ENCODE measurements at places on chromosomes 16 and 17.
A peak's percentile ranks its signal among the peaks of the same experiment; 100 is the strongest.

GRCh38 chr17:78252701-78253635 lies 21.5 kb downstream of the TMEM235 start:
- no peak for DNase-seq

GRCh38 chr17:78040440-78041385 lies 82.2 kb downstream of the TNRC6C start:
- peak; percentile 12 for DNase-seq

DNA sequence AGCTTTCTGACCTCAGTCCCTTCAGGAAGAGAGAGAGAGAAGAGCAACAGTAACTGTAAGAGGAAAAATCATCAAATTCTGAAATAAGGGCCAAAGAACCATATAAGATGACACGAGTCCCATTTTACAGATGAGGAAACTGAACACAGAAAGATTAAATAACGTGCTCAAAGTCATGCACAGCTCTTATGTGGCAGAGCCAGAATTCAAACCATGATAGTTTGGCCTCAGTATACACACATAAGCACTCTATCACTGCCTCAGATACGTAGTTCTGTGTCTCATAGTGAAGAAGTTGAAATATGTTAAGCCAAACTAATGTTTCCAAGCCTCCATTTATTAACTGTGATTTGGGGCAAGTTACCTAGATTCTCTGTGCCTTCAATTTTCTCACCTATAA lies 1.9 kb upstream of the ZNF19 start:
- DNase-seq: no peak

DNA sequence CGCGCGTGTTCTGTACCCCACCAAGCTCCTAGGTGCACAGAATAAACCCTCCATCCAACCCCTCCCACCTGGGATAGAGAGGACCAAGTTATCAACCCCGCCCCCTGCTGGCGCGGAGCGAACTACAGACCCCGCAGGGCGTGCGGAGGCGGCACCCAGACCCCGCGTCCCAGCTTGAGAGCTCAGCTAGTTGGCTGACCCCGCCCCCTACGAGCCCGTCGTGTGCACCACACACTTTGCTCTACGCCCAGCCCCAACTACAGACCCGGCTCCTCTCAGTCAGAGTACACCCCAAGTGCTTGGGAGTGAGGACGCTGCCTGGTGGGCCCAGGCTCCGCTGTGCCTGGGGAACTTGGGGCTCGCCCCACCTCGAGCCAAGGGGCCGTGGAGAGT lies 1.5 kb downstream of the GRIN2A start:
- no peak for DNase-seq

DNA sequence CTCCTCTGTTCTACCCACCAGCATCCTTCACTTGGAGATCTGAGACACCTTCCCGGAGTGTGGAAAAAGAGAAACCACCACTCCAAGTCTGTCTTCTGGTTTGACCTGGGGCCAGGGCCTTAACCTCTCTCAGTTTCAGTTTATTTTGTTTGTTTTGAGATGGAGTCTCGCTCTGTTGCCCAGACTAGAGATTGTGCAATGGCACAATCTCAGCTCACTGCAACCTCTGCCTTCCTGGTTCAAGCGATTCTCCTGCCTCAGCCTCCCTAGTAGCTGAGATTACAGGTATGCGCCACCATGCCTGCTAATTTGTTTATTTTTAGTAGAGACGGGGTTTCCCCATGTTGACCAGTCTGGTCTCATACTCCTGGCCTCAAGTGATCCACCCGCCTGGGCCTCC lies 271.1 kb upstream of the TNRC6C start:
- DNase-seq: no peak

DNA sequence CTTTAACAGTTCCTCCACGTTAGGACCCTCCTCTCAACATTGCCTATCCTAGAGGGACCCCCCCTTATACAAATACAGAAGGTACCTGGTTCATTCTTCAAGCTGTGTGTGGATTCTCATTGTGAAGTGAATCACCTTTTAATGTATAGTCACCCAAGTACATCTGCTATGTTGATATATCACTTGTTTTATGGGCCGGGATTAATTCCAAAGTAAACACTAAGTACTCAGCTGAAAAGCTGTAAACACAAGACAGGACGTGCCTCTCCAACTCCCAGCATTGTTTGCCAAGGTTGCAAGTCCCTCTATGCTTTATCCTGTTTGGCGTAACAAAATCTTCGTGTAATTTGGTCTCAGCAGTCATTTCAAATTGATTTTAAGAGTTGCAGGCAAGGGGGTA lies 123.6 kb downstream of the RBFOX1 start:
- no peak for DNase-seq

- DNase-seq: no peak
These were observed 125.3 kb upstream of the SMURF2 start for GRCh38 chr17:64787255-64787920.

DNA sequence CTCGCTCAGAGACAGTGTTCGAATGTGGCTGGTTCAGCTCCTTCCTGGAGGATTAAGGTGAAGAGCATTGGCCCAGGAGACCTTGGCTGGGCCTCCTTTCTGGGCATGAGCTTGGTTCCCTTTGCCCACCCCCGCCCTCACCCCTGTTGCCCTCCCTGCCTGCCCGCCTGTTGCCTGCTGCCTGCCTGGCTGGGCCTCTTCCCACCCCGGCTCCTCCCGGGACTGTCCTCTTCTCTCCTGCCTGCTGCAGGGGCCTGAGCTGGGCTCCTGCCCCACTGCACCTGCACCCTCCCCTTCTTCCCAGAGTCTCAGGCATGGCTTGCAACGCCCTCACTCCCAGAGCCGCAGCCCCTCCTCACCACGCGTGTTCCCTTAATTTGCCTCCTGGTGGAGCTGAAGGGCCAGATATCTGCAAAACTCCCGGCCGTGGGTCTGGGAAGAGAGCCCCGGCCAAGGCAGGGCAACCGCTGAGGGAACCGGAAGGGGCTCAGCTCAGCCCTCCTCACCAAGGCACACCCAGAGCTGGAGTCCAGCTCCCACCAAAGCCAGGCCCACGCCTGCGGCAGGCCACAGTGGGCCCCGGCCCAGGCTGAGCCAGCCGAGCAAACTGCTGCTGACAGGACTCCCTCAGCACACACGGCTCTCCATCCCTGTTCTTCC lies 31.2 kb downstream of the MNT start:
- DNase-seq: no peak

DNA sequence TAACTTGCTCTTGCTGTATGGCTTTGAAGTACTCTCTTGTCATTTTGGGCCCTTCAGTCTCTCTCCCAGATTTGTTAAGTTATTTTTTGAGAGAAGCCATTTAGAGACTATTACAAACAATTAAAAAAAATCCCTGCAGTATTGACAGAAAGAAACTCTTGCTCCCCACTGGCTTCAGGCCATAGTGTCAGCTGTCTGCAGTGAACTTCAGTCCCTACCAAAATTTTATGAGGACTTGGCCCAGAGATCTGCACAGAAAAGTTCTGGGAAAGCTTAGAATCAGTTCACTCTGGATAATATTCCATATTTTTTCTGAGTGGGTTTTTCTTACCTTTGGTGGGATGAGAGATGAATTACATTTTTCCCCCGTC lies 30.9 kb upstream of the SUPT4H1 start:
- no peak for DNase-seq

DNA sequence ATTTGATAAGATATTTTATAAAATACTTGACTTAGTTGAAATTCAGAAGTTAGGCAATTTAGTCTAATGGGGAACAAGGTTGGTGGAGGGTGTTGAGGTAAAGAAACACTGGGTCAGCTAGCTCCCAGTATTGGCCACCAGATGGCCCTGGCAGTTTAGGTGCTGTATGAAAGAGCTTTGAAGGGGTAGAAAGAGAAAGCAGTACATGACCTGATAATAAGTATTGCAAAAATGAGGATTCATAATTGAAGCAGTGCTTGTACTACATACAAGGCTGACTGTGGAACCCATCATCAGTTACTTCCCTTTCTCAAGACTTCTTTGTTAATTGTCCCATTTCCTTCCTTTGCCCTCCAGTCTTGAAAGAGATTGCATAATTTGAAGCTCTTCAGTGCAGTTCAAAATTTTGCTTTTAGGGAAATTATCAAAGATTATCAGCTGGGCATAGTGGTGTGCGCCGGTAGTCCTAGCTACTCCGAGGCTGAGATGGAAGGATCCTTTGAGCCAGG lies 29.4 kb downstream of the TANC2 start:
- no peak for DNase-seq

DNA sequence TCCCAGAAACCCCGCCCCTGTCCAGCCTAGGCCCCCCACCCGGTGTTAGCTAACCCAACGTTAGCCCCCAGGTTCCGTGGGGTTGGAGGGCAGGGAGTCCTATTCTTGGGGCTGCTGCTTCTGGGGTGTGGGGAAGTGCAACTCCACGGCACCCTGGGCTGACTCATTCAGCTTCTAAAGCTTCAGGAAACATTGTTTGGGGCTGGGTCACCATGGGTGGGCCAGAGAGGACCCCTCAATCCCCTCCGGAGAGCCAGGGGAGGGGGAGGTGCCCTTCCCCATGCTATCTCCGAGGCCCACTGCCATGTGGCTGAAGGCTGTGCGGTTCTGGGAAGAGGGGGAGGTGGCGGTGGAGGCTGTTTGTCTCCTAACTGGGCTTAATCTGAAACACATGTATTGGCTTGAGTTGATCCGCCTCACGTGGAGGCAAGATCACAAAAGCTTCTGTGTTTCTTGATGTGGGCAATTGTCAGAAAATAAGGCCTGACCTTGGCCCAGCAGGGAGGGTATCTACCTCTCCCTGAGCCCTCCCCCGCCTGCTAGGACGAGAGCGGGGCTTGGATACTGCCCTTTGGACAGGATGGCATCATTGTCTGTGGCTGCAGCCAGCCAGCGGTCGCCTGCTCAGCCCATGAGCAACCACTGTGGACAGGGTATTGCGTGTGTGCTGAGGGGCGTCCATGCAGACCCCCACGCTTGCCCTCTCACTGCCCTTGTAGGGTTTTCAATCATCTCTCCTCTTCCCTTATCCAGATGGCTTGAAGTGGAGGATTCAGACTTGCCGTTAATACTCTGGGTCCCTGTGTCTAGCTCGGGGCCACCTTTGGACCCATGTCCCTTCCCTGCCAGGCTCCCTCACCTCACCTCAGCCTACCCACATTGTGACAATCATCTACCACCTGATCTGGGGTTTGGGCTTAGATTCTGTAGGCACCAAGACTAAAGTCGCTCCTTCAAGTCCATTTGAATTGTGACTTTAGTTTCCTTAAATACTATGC lies 1.3 kb downstream of the SERPINF1 start:
- no peak for DNase-seq

DNA sequence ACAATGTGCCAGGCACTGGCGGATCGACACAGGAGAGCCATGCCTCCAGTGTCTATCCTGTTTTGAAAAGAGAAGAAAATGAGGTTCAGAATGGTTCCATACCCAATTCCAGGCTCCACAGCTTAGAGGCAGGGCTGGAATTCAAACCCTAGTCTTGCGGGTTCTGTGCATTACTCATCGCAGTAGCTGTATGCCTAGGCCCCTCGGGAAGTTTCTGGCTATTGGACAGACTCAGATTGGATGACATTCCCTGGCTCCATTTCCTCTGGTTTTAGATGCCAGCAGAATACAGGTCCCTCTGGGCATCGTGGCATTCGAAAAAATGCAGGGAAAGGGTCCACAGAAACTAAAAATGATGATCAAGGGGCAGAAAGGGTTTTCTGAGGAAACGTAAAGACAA lies 184.7 kb downstream of the COPRS start:
- DNase-seq: no peak

DNA sequence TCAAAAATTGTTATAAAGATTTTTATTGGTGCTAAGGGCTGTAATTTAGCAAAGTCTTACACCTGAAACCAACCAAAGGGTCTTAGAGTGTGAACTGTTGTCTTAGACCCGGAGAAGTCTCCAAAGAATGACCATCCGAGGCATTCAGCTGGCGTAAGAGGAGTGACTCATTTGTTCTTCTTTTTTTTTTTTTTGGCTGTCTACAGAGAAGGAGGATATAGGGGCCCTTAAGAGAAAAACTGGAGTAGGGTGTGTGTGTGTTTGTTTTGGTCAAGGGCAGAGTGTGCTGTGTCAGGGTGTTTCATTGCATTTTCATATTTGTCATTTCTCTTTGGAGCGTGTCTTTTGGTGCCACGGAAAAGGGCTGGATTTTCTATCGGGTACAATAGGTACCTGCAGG lies 508.0 kb downstream of the WWOX start:
- DNase-seq: no peak

GRCh38 chr16:86942151-86943051 lies 364.1 kb downstream of the FOXL1 start:
- DNase-seq: no peak

DNA sequence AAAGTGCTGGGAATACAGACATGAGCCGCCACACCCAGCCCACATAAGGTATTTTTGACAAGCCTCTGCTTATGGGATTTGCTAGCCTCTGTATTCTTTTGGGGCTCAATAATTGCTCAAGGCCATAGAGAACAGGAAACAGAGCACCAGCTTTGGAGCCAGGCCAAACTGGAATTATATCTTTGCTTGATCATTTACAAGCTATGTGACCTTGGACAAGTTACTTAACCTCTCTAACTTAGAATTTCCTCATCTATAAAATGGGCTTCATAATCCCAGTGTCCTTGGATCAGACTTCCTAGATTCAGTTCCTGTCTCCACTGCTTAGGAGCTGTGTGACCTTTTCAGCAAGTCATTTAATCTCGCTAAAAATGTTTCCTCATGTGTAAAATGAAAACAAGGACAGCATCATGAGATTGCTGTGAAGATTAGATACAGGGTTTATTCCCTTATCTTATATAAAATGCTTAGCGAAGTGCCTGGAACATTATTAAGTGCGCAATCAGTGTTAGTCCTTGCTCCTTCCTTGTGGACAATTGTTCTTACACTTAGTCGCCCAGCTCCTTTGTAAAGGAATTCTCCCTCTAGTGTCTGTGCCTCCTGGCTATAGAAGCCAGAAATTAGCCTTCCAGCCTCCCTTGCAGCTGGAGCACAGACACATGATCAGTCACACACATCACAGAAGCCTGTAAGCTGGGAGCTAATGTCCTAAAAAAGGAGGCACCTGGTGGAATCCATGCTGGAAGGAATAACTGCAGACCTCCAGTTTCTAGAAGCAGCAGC lies 16.6 kb downstream of the KRT9 start:
- DNase-seq: no peak

GRCh38 chr17:15472891-15473290 lies 5.5 kb upstream of the CDRT4 start:
- DNase-seq: no peak

- DNase-seq: no peak
These were observed 34.8 kb downstream of the COTL1 start for GRCh38 chr16:84582958-84583516.

GRCh38 chr17:16171613-16172012 lies 43.7 kb downstream of the NCOR1 start:
- no peak for DNase-seq

DNA sequence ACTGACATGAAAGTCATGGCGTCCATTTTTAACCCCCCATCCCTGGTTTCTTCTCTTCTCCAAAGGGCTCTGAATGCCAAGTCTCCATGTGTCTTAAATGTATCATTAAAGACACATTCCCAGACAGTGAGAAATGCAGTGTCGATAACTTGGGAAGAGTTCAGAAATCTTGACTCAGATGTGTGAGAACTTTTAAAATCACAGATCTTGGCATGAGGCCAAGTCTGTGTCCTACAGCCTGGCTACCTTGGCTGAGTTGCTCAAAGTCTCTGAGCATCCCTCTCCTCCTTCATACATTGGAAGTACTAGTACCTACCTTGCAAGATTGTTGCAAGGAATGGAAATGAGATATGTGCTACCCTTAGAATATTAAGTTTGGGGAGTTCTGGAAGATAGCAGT lies 1046.5 kb upstream of the RBFOX1 start:
- no peak for DNase-seq
